ENCODE measurements at places on chromosomes 16 and 17.

GRCh38 chr17:41505809-41506767 lies 676 bp upstream of the KRT13 start:
- H3K36me3 ChIP-seq = no peaks in the 10 kb centered on the region
- no peak overlapping the region for H3K27ac ChIP-seq
- H3K4me1 ChIP-seq = 0 out of 2 replicates have a peak, but pooled peaks cover 3% of the 10 kb centered on the region
- H3K27me3 ChIP-seq = no peaks in the 10 kb centered on the region
- no peak for DNase-seq
- H3K4me3 ChIP-seq = no peak overlapping the region

DNA sequence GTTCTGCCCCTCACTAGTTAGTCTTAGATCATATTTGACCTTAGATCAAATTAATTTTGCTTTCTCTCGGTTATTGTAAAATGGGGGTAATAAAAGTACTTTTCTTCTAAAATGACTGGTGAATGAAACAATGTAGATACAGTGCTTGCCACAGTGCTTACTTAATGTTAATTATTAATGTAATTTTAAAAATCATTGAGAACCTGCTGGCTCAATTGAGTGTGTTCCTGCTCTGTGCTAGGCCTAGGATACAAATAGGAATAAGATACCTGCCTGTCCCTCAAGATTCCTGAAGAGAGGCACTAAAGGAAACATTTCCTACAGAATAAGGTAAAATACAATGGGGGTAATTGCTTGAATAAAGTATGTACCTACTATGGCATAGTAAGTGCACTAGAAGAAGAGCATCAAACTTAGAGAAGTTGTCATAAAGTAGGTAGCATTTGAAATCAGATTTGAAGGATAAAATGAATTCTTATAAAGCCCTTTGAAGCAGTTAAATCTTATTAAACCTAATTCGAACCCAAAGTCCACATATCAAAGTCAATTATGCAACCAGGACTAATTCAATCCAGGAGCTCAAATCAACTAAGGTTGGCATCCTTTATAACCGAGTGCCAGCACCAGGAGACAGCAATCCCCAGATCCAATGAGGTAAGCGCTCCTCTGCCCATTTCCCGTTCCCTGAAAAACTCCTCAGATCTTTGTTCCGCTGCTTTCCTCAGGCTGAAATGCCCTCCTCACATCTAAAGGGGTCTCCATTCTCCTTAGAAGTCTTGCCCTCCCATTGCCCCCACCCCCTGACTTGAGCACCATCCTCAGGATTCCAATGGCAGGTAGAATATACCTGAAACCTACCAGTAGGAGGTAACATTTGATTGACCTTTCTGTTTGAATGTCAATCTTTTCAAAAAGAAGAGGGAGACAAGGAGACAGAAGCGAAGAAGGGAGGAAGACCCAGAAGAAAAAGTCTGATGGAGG lies 2.4 kb upstream of the MED13 start:
- no peaks in the 10 kb centered on the region for H3K27me3 ChIP-seq
- no peak overlapping the region for H3K27ac ChIP-seq
- no peaks in the 10 kb centered on the region for H3K4me1 ChIP-seq
- peaks cover 2% of the 10 kb centered on the region for H3K36me3 ChIP-seq
- peak; percentile 62 for DNase-seq

DNA sequence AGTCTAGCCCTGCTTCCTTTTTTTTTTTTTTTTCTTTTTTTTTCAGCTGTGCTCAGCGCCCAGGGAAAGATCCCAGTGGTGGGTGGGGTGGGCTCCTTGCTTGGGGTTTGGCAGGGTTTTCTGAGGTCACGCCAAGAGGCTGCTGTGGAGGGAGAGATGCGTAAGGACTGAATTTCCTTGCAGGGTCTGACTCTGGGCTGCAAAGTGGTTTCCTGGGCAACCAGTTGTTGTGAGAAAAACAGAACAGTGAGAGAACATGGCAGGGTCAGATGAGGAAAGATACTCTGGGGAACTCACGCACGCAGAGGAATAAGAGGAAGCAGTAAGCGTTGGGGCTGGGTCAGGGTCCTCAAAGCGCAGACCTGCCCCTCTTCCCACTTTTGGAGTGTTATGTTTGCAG lies 119.5 kb downstream of the IRF8 start:
- no peaks in the 10 kb centered on the region for H3K4me1 ChIP-seq
- DNase-seq = no peak
- no peak overlapping the region for H3K27ac ChIP-seq
- H3K27me3 ChIP-seq = no peaks in the 10 kb centered on the region
- H3K36me3 ChIP-seq = peaks cover 10% of the 10 kb centered on the region

DNA sequence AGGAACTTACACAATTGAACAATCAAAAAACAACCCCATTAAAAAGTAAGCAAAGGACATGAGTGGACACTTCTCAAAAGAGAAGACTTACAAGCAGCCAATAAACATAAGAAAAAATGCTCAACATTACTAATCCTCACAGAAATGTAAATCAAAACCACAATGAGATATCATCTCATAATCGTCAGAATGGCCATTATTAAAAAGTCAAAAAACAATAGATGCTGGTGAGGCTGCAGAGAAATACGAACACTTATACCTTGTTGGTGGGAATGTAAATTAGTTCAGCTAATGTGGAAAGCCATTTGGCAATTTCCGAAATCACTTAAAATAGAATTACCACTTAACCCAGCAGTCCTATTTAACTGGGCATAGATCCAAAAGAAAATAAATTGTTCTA lies 301.9 kb upstream of the KCNJ16 start:
- no peaks in the 10 kb centered on the region for H3K27me3 ChIP-seq
- H3K27ac ChIP-seq = no peak overlapping the region
- no peaks in the 10 kb centered on the region for H3K36me3 ChIP-seq
- no peaks in the 10 kb centered on the region for H3K4me1 ChIP-seq

DNA sequence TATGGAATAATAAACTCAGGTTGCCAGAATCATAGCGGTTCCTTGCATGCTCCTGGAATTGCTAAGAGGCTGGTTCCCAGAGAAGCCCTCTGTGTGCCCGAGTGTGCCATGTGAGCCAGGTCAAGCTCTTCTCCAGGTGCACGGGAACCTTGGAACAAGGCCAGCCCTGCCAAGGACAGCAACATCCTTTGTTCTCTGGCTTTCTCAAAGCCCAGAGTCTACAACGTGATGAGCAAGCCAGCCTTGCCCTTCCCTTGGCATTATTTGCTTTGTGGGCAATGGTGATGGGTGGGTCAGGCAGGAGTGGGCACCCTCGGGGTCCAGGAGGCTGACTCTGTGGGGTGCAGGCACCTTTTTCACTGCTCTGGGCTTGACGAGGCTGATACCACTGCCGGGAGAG lies 14.2 kb upstream of the SEC14L1 start:
- no peaks in the 10 kb centered on the region for H3K4me1 ChIP-seq
- DNase-seq = no peak
- no peaks in the 10 kb centered on the region for H3K27me3 ChIP-seq
- H3K4me3 ChIP-seq = no peak overlapping the region
- no peak overlapping the region for H3K27ac ChIP-seq

GRCh38 chr16:20122011-20122410 lies 48.3 kb upstream of the GPR139 start:
- no peak for DNase-seq
- H3K4me1 ChIP-seq = no peaks in the 10 kb centered on the region
- peaks cover 11% of the 10 kb centered on the region for H3K36me3 ChIP-seq
- no peak overlapping the region for H3K27ac ChIP-seq
- no peaks in the 10 kb centered on the region for H3K27me3 ChIP-seq

- no peaks in the 10 kb centered on the region for H3K36me3 ChIP-seq
- no peak overlapping the region for H3K27ac ChIP-seq
Observed at GRCh38 chr17:12047681-12048376, 27.2 kb downstream of the MAP2K4 start.

GRCh38 chr16:63312346-63312745 lies 1276.1 kb upstream of the CDH8 start:
- H3K27me3 ChIP-seq = no peaks in the 10 kb centered on the region
- no peak for DNase-seq
- no peaks in the 10 kb centered on the region for H3K36me3 ChIP-seq
- no peaks in the 10 kb centered on the region for H3K4me1 ChIP-seq
- no peak overlapping the region for H3K27ac ChIP-seq

DNA sequence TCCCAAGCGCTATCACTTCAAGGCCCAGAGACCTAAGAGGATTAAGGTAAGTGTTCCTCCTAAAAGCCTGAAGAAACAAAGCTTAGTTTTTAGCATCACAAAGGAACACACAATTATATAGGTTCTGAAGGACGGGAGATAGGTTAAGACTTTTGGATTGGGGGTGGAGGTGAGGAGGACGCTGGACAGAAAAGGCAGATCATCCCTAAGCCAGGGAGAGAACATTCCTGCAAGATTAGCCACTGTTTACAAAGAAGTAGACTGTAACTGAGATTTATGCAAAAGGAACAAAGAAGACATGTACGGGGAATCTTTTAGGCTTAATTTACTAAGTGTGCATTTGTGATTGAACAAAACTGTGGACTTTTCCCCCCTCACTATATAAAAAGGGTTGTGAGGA lies 184.1 kb upstream of the IRX5 start:
- H3K4me1 ChIP-seq = peaks cover 4% of the 10 kb centered on the region
- no peak overlapping the region for H3K4me3 ChIP-seq
- DNase-seq = no peak
- H3K27ac ChIP-seq = no peak overlapping the region

- no peak for DNase-seq
- H3K27ac ChIP-seq = no peak overlapping the region
- H3K27me3 ChIP-seq = peaks cover 45% of the 10 kb centered on the region
- H3K4me3 ChIP-seq = no peak overlapping the region
- no peaks in the 10 kb centered on the region for H3K4me1 ChIP-seq
Observed at GRCh38 chr17:9007052-9007714, 14.1 kb upstream of the NTN1 start.

DNA sequence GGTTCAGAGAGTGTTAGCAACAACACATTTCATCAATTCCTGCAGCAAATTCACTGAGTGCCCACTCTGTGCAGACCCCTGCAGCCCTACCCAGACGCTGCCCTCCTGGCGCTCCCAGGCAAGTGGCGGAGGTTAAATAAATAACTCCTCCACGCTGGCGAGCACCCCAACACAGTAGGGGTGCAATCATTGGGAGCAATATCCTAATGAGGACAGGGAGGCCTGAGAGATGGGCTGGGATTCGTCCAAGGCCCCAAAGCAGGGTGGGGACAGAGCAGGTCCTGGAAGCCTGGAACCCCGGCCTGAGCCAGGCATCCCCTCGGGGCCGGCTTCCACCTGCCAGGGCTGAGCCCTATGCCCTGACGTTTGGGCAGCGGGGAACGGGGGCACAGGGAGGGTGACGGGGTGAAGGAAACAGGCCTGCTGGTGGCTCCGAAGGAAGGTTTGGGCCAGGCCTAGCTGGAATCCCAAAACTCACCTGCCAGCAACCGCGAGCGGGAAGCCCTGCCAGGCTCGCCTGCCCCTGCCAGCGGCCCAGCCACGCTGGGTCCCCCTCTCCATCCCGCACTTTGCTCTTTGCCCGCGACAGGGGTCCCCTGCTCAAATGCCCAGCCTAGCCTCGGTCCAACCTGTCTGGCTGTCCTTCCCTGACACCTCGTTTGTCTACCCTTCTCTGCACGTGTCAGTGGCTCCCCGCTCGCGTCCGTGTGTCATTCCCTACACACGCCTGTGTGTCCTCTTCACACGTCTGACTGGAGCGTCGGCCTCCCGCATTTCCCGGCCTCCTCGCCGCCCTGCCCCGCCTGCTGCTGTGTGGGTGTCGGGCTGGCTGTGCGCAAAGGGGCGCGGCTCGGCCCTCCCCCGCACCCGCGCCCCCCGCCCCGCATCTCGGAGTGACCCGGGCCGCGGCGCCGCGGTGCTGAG lies 721 bp upstream of the BEAN1 start:
- peaks cover 48% of the 10 kb centered on the region for H3K27me3 ChIP-seq
- peaks cover 2% of the 10 kb centered on the region for H3K4me1 ChIP-seq
- no peaks in the 10 kb centered on the region for H3K36me3 ChIP-seq
- H3K27ac ChIP-seq = no peak overlapping the region
- DNase-seq = no peak
- peak overlapping the region; percentile 52 for H3K4me3 ChIP-seq

GRCh38 chr17:82966415-82966814 lies 113.0 kb upstream of the METRNL start:
- H3K27ac ChIP-seq = no peak overlapping the region
- no peaks in the 10 kb centered on the region for H3K4me1 ChIP-seq
- H3K4me3 ChIP-seq = no peak overlapping the region
- peaks cover 4% of the 10 kb centered on the region for H3K36me3 ChIP-seq
- no peaks in the 10 kb centered on the region for H3K27me3 ChIP-seq
- peak; percentile 17 for DNase-seq

GRCh38 chr17:40113907-40114245 lies 7.9 kb upstream of the MSL1 start:
- H3K4me3 ChIP-seq = peak overlapping the region; percentile 60
- DNase-seq = no peak
- H3K36me3 ChIP-seq = no peaks in the 10 kb centered on the region
- H3K27me3 ChIP-seq = no peaks in the 10 kb centered on the region
- H3K27ac ChIP-seq = peak overlapping the region; percentile 15

DNA sequence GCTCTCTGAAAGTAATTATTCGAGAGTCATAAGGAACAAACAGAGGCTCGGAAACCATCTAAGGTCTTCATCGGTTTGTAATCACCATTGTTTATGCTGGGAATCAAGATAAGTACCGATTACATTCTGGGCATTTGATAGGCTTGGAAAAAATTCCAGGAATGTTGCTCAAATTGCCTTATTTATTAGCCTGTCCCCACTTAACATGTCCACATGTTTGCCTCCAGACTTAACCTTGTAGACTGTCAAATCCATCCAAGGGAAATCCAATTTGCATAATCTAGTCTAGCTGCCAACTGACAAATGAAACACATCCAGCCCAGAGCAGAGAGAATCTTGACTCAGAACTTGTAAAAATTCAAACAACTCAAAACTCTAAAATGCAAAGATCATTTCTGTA lies 51.3 kb upstream of the TMC5 start:
- H3K4me3 ChIP-seq = no peak overlapping the region
- no peaks in the 10 kb centered on the region for H3K4me1 ChIP-seq
- H3K27ac ChIP-seq = no peak overlapping the region
- peaks cover 1% of the 10 kb centered on the region for H3K36me3 ChIP-seq

DNA sequence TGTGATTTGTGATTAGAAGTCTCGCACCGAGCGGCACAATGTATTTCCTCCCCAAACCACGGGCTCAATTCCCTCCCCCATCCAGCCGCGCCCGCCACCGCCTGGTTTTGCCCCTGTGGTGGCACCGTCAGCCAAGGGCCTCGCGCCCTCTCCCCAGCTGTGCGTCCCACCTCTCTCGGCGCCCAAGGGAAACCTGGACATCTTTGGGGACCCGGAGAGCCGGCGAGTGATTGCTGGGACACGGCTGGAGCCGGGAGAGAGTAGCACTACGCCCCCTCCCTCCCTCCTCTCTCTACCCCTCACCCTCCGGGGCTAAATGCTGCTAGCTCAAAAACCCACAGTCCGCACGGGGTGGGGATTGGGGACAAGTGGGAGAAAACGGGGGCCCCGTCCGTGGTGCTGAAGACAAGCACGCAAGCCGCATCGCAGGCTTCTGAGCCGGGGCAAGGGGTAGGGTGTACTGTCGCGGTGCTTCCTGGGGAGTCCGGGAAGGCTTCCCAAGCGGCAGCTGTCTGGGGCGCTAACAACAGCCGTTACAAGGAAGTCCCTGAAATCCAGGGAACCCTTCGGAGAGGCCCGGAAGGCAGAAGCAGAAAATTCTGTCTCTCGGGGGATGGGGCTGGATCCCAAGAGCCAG lies 1.4 kb downstream of the CBLN1 start:
- H3K4me3 ChIP-seq = peak overlapping the region; percentile 61
- peak; percentile 78 for DNase-seq
- H3K4me1 ChIP-seq = no peaks in the 10 kb centered on the region
- peaks cover 81% of the 10 kb centered on the region for H3K27me3 ChIP-seq
